Thyroid gland (tissue), 4 donors: ENCODE measurements at places on chromosomes 2 and 18. TPM values are rescaled to one million over a fixed set of nuclear protein-coding genes. Genes with fewer than 3 reads are reported as not detected.

The ANKRD62 gene
- total RNA-seq: not detected

The DAW1 gene
- total RNA-seq: not detected

The UGT1A10 gene
- not detected for total RNA-seq

The COL4A3 gene
- total RNA-seq: 63.8 TPM

The DCAF17 gene
- 43.0 TPM for total RNA-seq

The FBXO36 gene
- 8.9 TPM for total RNA-seq

The EHBP1 gene
- total RNA-seq: 60.9 TPM

The SERPINB4 gene
- total RNA-seq: not detected

The ANKRD30B gene
- total RNA-seq: 0.40 TPM

The IL1RL1 gene
- 5.0 TPM for total RNA-seq

The DUSP2 gene
- total RNA-seq: 2.4 TPM

The INPP5D gene
- 7.1 TPM for total RNA-seq

The TMEM247 gene
- total RNA-seq: not detected

The TGFA gene
- total RNA-seq: 20.3 TPM

The CIDEA gene
- 0.67 TPM for total RNA-seq

The SCG2 gene
- 0.78 TPM for total RNA-seq

The NOSTRIN gene
- 12.6 TPM for total RNA-seq

The KYNU gene
- 6.7 TPM for total RNA-seq

The STPG4 gene
- total RNA-seq: 1.1 TPM

The SLC35F6 gene
- total RNA-seq: 91.2 TPM

The TMEM87B gene
- total RNA-seq: 30.6 TPM

The NEB gene
- 5.1 TPM for total RNA-seq

The STARD6 gene
- total RNA-seq: not detected

The IER3IP1 gene
- total RNA-seq: 13.8 TPM
